ENCODE measurements at places on chromosomes 12 and 14.

- DNase-seq: no peak
Measured at GRCh38 chr12:93243382-93243688, 134.4 kb upstream of the NUDT4 start.

DNA sequence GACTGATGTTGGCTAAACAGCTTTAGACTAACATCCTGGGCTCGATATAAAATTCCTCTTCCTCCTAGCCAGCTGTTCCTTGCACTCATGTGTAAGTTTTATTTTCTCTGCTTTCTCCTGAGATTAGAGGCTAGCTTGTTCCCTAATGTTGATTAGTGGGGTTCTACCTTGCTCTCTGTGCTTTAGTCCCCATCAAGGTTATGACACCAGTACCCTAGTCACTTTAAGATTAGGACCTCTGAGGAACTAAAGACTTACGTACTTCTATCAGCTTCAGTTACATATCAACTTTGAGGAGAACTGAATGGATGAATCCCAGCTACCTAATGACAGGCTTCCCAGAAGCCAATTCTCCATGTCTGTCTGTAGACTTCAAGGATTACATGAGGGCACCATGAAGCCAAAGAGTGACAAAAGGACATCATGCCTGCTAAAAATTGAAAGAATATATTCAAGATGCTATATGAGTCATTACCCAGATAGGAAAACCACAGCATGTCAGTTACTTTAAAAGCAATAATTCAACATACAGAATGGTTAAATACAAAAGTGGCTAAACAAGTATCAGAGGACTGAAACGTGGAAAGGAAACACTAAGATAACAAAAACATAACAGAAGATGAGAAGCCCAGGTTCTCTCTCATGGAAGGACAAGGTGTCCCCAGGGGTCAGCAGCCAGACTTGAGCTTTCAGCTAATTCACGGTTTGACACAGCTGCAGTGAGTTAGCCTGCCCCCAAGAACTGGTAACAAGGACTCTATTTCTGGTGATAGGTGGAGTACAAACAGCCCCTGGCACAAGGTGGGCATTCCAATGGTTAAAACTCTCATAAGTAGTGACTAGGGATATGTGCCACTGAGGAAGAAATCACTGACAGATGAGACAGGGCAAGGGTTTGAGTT lies 20.4 kb downstream of the ADAM20 start:
- DNase-seq: no peak

GRCh38 chr12:57892232-57892972 lies 45.9 kb upstream of the CTDSP2 start:
- DNase-seq: no peak

DNA sequence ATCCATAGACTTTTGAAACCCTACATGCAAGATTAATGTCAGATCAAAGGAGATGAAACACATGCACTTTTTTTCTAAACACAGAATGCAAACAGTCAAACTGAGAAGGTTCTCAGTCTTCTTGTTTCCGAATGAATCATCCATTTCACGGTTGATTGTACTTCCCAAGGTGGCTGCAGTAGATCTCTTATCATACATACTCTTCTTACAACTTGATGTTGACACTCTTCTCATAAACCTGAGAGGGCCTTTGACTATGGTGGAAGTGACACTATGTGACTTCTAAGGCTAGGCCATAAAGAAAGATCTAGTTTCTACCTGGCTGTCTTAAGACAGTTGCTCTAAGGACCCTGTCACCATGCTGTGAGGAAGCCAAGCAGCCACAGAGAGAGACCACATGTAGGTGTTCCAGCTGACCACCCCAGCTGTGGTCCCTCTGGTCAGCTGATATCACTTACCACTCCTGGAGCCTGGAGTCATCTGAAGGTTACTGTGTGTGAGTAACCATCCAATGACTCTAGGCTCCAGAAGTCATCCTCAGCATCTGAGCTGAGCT lies 67.2 kb upstream of the HMGA2 start:
- DNase-seq: no peak

DNA sequence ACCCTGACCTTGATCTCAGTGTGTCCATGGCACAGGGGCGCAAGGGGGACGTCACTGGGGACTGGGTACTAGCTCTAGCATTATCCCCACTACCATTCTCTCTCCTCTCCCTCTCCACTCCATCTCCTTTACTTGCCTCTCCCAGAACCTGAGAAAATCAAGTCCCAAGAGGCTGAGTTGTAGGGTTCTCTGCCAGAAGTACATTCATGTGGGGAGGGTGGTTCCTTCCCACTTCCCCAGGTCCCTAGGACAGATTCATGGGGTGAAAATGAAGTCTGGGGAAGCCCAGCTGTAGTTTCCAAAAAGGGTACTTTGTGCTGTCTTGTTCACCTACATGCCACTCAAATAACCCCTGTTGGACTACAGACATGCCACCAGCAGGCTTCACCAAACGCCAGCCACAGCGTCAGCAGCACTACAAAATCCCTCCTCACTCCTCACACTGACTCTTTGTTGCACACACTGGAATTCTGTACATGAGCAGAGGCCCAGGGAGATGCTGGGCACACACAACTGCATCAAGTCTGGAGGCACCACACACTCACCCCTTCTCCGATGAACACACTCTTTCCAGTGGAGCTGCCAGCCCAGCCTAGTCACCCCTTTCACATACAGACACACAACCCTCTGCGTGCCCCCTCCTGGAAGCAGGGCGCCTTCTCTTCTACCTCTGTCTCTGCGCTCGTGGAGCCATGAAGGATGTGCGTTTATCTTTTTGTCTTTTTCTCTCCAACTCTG lies 6.9 kb downstream of the RARG start:
- no peak for DNase-seq

GRCh38 chr14:95862243-95862642 lies 14.4 kb upstream of the TUNAR start:
- DNase-seq: peak; percentile 11

GRCh38 chr12:124703856-124704255 lies 136.4 kb upstream of the NCOR2 start:
- DNase-seq: no peak

GRCh38 chr12:9198012-9198411 lies 10.2 kb downstream of the PZP start:
- no peak for DNase-seq
